ENCODE measurements at places on chromosomes 2 and 18.

- no peak for DNase-seq
Observed at GRCh38 chr18:8821531-8821930, 116.2 kb downstream of the MTCL1 start.

- DNase-seq = no peak
Observed at GRCh38 chr2:37569986-37570679, 101.3 kb downstream of the CDC42EP3 start.

- no peak for DNase-seq
Observed at GRCh38 chr2:230520875-230521155, 104.8 kb downstream of the SP100 start.

GRCh38 chr2:127406454-127406853, 11.8 kb upstream of the PROC start:
- DNase-seq = no peak

- no peak for DNase-seq
Observed at GRCh38 chr2:231161877-231162329, 36.5 kb upstream of the ARMC9 start.

DNA sequence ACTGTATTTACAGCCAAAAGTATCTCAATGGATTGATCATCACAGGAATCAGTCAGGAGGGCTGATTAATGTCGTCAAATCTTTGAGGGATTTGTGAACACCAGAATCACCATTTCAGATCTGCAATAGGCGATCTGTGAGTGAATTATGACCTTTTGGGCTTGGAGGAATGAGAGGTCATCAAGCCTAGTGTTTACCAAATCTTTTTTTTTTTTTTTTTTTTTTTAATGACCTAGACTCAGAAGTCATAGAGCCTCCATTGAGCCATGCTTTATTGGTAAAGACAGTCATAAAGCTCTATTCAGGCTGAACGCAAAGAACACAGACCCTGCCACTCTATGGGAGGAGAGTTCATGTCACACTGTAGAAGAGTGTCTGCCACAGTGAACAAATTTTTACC, 97.7 kb downstream of the SOCS6 start:
- DNase-seq = no peak

GRCh38 chr2:56654936-56655335, 471.1 kb downstream of the CCDC85A start:
- DNase-seq = no peak
